CD4-positive, alpha-beta T cell treated with Interleukin-17A for 4 hours (primary cell): ENCODE measurements at places on chromosomes 1 and 21.

DNA sequence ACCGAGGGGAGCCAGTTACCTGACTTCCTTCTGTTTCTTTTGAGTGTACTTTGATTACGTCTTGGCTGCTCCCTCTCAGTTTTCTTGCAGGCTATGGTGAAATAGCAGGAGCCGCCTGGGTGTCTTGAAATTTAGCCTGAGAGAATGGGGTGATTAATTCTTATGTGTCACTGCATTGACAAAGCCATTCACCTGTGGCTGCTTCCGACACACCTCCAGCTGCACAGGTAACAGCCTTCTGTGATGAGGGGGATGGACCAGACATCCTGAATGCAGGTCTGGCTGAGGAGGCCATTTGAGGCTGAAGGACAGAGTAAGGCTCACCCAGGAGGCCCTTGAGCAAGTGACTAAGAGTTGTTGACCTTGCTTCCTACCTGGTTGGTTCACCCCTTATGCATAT, 16.5 kb downstream of the CACNA1E start:
- DNase-seq = no peak

GRCh38 chr1:225996946-225997545, 2.1 kb downstream of the SDE2 start:
- DNase-seq = no peak

DNA sequence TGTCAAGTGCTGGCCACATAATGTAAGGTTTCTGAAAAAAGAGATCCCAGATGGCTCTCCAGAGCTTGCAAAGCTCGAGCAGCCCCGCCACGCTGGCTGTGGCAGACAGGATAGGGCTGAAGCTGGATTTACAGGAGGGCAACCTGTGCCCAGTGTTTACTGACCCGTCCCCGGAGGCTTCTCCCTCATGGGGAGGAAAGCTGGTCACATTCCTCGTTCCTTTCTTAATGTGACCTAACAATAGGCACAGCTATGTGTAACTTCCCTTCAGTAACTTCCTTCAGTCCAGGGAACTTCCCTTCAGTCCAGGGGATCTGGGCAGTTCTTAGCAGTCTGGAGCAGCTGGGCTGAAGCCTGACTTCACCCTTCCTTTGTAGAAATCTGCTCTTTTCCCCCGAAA, 7.7 kb downstream of the SLFNL1 start:
- DNase-seq = no peak

- no peak for DNase-seq
Measured at GRCh38 chr1:57633056-57633455, 209.2 kb upstream of the DAB1 start.

GRCh38 chr1:197467881-197468280, 199.8 kb downstream of the CRB1 start:
- DNase-seq = no peak
